ENCODE measurements at places on chromosomes 5 and 9.

GRCh38 chr9:97900738-97901565 is 21.3 kb downstream of the TRMO start:
- no peak for DNase-seq

DNA sequence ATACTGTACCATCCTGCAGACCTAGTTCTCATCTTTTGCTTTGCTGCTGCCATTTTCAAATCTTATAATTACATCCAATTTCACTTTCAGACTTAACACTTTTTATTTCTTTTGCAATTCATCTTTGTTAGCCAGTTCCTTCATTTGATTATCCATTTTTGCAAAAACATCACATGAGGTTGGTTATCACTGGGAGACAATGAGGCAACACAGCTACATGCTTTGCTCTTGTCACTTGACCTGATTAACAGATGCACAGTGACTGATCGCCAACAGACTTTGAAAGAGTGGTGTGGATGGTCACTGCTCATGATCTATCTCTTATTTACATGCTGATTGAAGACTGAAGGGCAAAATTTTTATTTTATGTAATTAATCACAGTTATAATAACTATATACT is 17.0 kb upstream of the RNF20 start:
- DNase-seq, result no peak

- no peak for DNase-seq
These were observed 32.8 kb upstream of the FAM81B start for GRCh38 chr5:95358320-95358719.

DNA sequence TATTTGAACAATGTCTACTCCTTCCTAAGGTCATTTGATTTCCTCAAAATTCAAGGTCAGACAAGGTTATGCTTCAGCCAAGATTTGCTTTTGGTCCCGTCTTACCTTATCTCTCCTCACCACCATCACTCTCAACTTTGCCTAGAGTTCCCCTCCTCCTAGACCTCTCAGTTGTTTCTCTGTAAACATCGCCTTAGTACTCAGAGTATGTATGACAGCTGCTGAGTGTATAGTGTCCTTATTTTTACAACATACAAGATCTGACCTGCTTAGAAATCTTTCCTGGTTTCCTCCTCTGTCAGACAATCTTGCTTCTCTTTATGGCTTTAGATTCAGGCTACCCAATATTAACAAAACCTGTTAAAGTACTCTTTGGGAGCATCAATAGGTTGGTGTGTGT is 50.0 kb upstream of the C6 start:
- no peak for DNase-seq

DNA sequence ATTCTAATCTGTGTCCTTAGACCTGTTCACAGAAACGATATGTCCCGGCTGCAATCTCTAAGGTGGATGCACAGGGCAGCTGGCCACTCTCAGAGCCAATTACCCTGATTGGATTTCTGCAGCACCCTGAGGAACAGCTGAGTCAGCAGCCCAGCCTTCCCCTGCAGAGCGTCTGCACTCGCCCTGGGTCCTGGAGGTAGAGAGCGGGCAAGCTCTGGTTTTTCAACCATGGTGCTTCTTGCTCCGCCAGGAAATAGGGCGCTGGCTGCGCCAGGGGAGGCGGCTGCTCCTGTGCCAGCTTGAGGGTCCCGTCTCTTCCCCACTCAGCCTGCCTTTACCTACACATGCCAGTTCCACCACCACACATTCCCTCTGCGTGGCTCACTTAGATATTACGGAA is 19.2 kb downstream of the NDUFS6 start:
- DNase-seq, result no peak

DNA sequence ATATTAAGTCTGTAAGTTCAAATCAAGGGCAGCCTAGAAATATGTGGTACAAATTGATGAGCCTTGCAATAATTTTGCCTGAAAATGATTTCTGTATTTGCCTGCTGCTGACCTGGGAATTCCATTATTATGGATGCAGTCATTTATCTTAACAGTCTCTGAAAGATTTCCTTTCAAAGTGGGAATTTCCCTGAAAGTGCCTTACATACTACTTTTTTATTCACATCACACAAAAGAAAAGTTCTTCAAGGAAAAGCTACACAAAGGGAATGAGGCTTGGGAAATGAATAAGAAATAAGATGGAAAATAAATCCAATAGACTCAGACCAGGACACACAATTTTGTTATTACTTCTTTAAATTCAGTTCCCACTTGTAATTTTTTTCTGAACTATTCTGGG is 537.8 kb upstream of the PTGER4 start:
- no peak for DNase-seq

GRCh38 chr9:125652759-125653158 is 54.2 kb downstream of the MAPKAP1 start:
- DNase-seq, result no peak

DNA sequence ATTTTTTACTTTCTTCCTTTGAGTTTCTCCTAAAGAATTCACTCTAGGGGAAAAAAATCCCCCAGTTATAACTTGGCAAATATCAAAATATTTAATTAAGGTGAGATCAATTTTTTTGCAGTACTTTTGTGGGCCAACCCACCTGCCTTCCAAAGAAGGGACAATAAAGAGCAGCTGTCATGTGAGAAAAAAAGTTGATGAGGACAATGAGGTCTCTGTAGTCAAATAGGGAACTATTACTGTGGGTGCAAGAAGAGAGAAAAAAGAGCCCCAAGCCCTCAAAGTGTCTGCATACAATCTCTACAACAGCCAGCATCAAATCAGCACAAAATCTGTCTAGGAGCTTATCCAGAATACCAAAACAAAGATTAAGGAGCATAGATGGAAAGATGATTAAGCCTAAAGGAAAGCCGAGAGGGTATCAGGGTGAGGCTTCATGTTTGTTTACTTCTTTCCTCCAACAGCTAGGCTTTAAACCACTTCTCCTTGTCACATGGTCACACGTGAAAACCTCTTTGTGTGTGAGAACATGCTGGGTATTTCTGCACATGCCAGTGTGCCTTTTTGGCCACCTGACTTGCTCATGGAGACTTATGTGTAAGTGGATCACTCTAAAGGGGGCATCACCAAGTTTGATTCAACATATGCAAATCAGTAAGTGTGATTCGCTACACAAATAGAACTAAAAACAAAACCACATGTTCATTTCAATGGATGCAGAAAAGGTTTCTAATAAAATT is 19.2 kb upstream of the FYB1 start:
- DNase-seq, result no peak

GRCh38 chr5:109855056-109855455 is 165.3 kb downstream of the MAN2A1 start:
- no peak for DNase-seq

DNA sequence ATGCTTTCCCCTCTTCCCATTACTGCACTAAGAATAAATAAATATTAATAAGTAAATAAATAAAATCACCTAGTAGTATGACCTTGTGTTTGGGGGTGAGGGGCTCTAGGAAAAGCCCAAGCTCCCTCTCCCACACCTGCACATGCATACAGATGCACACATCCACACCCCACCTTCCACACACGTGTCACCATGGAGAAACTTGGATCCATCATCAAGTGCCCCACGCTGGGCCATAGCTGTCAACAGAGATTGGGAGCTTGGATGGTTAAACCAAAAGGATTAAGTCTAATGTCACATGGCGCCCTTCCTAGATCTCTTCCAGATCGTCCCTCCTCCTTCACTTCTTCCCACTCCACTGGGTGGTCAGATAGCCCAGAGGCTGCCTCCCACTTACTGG is 37.0 kb downstream of the TMEM215 start:
- DNase-seq, result no peak

DNA sequence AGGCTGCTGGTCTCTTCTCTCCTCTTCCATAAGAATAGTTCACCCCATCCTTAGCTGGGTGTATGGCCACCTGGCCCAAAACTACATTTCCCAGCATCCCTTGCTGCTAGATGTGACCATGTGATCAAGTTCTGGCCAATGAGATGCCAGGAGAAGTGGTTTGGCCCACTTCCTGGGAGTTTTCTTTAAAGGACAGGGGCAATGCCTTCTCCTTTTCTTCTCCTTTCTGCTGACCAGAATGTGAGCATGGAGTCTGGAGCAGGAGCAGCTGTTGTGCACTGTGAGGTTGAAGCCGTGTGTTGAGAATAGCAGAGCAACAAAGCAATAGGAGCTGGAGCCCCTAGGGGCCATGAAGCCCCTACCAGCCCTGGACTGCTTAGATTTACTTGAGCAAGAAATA is 36.8 kb downstream of the C9orf50 start:
- peak; percentile 24 for DNase-seq

DNA sequence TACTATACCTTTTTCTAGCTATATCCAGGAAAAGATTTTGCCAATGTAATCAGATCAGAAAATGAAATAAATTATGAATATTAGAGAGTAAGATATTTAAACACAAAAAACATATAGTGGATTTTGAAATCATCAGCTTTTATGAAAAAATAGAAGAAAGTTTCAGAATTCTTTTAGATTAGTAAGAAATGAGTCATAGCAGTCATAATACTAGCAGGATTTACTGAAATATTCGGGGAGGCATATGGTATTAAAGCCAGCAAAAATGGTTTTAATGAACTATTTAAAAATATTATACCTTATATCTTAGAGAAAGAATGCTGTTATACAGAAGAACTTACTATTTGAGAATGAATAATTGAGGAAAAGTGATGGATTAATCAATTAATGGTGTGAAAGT is 303.6 kb upstream of the NUDT12 start:
- DNase-seq, result no peak

- DNase-seq, result no peak
These were observed 667.2 kb downstream of the TLE1 start for GRCh38 chr9:81022177-81022576.

- no peak for DNase-seq
These were observed 240.9 kb downstream of the IRX1 start for GRCh38 chr5:3836528-3836927.

DNA sequence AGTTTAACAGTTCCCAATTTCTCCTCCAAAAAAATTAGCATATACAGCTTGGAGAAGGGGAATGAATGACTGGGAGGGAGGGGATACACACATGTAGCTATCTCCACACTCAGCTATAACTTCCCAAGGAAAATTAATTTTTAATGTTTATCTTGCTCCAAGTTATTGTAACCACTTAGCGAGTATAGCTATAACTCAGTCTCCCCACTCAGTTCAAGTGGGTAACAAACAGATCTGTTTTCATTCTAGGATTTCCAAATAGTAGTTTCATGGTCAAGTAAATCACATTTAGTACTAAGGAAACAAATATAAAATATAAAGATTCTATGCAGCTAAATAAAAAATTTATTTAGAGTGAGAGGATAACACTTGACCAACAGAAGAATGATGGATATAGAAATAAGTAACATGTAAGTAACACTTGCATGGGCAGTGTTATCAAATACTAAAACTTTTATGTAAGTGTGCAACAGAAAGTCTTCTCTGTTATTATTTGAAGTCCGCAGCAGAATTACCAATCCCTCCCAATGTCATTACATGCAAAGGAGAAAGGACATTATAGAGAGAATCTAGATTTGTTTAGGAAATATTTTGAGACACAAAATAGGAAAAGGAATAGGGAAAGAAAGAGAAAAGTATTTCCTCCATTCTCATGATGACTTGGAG is 10.2 kb upstream of the NFIB start:
- no peak for DNase-seq

DNA sequence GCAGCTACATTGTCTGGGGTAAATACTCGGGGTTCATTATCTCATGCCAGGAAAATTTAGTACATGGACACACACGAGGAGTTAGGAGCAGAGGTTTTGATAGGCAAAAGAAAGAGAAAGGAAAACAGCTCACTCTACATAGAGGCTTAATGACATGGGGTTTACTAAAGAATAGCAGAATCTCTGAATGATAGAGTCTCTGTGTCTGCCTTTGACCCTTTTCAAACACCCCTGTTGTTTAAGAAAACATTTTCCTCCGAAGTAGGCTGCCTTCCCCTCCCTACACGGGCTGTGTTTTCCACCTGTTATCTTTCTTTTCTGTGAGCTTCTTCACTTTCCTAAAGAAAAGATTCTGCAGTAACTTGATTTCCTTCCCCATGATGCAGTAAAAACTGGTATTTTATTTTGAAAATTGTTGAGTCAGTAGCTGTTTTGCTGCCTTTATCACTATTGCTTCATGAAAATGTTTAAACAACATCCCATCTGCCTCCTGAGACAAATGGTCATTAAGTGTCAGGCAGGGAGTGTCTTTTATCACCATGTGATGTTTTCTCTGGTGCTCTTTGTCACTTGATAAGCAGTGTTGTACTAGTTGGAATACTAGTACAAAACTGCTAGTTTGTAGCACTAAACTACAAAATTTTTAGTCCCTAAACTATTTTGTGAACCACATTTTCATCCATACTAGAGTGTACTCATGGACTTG is 76.6 kb downstream of the PPIC start:
- DNase-seq, result no peak

DNA sequence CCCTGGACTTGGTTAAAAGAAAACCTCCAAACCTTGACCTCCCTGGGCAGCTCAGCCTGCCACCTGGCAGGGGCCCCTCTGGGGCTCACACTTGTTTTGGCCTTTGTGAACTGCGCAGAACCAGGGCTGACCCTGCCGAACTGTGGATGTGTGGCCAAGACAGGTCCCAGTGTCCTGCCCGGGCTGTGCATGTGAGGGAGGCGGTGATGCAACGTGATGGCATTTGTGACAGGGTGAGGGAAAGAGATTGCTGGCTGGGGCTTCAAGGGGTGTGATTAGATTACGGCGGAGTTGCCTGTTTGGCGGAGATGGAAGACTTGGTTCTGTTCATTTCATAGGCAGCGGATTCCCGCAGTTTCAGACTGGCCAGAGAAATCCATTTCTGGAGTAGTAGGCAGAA is 30.4 kb upstream of the NKX2-5 start:
- DNase-seq, result no peak

GRCh38 chr9:20853866-20854265 is 169.8 kb downstream of the FOCAD start:
- DNase-seq, result no peak

DNA sequence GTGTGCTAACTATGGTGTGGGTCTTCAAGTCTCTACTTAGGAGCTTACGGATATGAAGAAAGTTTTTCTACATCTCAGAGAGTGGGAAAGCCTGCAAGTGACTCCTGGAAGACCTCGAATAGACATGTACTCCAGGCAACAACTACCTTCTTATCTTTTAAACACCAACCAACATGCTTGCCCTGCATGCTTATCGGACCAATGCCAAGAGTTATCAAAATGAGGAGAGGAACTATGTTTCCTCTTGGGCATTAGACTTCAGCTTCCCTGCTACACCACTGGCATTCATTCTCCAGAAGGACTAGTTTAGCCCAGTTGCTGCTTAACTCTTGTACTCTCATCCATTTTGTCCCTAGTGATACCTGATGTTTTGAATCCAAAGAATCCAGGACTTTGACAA is 74.7 kb upstream of the MAN2A1 start:
- DNase-seq, result no peak

GRCh38 chr9:114930056-114930812 is at the start of gene TNFSF8:
TNFSF8 (minus strand) TSS chr9:114930591; CDS start chr9:114930303, 288 bp downstream.
- peak; percentile 64 for DNase-seq
